ENCODE measurements at places on chromosomes 1 and 21.

DNA sequence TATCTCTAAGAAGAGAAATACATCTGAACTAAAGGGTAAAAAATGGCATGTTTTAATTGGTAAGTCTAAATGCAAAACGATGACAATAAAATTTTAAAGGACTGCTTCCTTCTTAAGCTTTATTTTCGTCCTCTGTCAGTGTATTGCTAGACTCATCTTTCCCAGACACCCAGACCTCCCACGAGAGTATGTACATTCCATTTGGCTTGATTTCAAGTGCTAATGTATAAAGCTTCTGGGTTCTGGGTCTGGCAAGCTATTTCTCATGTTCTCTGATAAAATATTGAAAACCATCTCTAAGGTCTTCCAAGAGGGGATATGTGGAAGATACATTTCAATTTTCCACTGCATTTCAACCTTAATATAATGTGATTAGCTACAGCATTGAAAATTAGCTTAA is 24.6 kb upstream of the SLC2A1 start:
- no peak for DNase-seq

DNA sequence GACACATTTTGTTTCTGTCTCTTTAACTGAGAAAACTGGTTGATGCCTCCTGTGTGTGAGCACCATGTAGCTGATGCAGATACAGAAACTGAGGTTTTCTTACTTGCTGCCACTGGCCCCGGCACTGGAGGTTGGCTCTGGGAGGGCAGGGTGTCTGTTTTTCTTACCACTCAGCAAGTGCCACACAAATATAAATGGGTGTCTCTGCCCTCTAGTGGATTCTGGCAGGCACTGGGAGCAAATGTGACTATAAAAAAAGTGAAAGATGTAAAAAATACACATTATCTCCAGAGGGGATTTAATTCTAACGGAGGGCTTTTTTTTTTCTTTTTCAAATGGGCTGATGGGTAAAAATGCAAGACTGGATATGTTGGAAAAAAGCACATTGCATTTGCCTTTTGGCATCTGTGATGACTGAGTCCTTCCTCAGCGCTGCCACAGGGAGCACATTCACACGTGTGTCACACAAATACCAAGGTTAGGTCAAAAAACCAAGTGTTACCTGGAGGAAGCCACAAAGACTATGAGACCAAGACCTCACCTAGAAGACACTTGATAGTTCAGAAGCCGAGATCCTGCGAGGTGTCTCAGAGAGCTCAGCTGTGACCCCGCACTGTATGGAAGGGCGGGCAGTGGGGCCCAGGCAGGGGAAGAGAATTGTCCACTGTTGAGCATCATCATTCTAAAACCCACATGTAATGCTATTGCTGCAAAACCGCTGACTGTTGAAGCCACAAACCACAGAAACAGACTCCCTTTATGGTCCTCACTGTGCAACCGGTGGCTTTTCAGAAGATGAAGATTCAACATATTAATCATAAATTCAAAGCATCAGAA is 18.9 kb downstream of the PGBD2 start:
- peak; percentile 62 for DNase-seq

DNA sequence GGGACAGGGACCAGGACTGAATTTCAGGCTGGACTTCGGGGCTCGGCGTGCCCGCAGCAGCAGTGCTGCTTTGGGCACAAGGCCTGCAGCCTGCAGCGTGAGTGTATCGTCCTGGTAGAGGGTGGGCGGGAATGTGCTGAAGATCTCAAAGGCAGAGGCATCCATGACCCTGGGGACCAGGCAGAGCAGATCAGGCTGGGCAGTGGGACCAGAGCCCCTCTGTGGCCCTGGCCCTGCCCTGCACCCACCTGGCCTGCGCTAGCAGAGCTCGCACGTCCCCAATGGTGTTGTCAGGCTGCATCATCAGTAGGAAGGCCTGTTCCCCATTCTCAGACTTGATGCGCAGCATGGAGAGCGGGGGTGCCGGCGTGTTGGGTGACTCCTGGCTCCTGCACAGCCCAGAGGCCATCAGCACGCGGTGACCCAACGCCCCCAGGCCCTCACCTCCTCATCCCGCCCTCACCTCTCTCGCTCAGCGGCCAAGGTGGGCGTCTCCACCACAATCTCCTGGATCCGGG is 2.6 kb downstream of the SH3BGRL3 start:
- no peak for DNase-seq

DNA sequence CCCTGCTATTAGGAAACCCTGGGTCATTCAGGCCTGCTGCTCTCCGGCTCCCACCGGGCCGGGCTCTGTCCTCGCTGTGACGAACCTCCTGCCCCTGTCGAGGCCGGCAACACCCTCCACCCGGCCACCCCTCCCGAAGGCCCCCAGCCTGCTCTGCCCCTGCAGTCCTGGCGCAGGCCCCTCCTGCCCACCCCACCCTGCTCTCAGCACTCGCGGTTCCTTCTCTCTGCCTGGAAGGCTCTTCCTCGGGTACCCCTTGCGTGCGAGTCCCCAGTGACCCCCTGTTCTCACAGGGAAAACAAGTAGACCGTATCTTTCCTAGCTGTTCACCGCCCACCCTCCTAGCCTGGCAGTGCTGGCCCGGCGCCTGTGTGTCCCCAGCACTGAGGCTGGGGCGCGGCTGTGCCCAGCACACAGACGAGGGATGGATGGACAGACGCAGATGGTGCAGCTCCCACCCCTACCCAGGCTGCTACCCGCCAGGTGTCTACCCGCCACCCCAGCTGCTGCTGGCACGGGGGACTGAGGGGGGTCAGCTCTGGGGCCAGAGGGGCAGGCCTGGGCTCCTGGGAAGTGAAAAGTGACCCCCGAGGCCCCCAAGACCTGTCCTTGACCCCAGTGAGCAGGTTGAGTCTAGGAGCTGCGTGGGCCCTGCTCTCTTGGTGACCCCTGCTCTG is 3.1 kb upstream of the VWA1 start:
- DNase-seq: no peak

DNA sequence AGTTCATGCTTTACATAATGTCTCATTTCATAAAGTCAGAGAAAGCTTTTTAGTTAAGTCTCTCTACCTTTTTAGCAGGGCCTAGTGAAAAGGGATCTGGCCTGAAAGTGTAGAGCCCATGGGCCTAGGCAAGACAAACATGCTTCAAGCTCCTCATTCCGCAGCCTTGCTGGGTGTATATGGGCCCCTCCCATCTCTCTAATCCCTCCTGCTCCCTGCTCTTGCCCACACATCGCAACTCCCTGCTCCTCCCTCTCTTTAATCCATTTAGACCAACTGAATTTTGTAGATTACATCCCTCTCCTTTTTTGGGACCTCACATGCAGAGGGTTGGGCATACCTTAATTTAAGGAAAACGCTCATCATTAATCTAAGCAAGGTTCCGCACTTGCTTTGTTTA is 42.3 kb upstream of the CCDC190 start:
- no peak for DNase-seq

GRCh38 chr1:3702990-3703728 is 49.1 kb upstream of the CCDC27 start:
- peak; percentile 47 for DNase-seq

GRCh38 chr21:35775778-35776544 is 284.4 kb downstream of the SETD4 start:
- no peak for DNase-seq

- no peak for DNase-seq
Observed at GRCh38 chr1:87989346-87989745, 660.7 kb downstream of the LMO4 start.

GRCh38 chr21:31098576-31099005 is 60.3 kb upstream of the KRTAP19-8 start:
- peak; percentile 72 for DNase-seq

DNA sequence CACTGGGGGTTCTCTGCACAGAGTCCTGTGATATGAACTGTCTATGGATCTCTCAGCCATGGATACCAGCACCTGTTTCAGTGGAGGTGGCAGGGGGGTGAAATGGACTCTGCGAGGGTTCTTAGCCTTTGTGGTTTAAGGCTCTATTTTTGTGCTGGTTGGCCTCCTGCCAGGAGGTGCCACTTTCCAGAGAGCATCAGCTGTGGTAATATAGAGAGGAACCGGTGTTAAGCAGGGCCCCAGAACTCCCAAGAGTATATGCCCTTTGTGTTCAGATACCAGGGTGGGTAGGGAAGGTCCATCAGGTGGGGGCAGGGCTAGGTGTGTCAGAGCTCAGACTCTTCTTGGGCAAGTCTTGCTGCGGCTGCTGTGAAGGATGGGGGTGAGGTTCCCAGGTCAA is 330.0 kb upstream of the PLD5 start:
- no peak for DNase-seq

GRCh38 chr1:54479841-54480524 is 68.0 kb upstream of the ACOT11 start:
- no peak for DNase-seq

DNA sequence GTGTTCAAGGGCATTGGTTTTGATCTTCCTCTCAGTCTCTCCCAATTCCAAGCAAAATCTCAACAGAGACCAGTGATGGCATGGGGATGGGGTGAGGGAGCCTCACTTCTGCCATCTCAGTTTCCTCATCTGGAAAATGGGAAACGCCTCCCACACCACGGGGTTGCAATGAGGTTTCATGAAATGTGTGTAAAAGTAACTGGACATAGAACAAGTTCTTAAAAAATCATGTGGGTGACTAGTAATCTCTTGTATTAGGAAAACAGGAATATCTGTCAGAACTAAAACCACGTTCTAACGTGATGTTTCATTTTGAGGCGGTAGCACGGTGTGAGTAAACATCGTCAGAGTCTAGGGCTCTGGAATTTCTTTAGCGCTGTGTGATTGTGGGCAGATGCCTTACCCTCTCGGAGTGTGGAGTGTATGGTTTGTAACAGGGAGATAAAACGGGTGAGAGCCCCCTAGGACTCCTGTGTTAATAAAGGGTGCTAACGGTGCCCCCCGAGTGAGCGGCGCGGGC is 55.5 kb upstream of the DNAJC6 start:
- no peak for DNase-seq

GRCh38 chr1:173362543-173362942 is 114.6 kb upstream of the PRDX6 start:
- DNase-seq: no peak

DNA sequence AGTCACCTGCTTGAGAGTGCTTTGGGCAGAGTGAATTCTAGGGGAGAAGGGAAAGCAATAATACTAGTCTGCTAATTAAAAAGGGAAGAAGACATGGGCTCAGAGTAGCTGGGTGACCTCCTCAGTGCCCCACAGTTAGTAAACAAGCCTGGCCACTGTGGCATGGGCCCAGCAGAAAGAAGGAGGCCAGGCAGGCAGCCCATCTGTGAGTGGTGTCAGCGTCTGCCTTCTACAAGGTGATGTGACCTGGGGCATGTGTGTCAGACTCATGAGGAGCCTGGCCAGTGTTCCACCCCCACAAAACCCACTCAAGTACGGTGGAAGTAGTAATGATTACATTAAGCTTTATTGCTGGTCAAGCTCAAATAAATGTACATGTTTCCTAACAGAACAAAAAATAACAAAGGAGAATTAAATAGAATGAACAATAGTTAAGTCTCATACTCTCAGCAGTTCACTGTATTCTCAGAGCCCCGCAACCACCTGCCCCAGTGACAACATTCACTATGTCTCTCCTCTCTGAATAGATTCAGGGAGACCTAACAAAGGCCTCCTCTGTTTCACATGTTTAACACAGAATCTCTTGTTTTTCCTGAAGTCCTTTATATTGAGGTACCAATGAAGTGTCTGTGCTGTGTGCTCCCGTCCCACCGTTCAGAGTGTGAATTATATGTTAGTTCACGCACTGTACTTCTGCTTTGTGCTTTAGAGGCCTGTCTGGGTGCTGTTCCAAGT is 32.5 kb downstream of the SLC22A15 start:
- no peak for DNase-seq

- DNase-seq: no peak
Observed at GRCh38 chr1:58123051-58123450, 423.5 kb downstream of the OMA1 start.

DNA sequence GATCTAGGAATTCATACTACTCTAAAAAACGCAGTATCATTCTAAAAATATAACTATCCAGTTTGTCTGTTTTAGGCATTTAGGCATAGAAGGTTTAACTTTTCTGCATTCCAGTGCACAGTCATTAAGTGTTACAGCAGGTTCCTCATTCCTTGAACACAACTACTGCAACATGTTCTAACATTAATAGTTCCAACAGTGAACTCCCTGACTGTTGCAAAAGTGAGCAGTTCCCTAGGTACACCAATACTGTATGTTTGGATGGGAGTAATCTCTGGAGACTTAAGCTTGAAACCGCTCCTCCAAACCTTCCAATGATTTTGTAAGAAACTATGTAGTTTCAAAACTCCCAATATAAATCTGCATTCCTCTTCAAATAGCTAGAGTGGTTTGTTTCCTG is 46.2 kb downstream of the UCHL5 start:
- peak; percentile 52 for DNase-seq

- DNase-seq: no peak
Observed at GRCh38 chr21:44858291-44858690, 15.2 kb downstream of the PTTG1IP start.

DNA sequence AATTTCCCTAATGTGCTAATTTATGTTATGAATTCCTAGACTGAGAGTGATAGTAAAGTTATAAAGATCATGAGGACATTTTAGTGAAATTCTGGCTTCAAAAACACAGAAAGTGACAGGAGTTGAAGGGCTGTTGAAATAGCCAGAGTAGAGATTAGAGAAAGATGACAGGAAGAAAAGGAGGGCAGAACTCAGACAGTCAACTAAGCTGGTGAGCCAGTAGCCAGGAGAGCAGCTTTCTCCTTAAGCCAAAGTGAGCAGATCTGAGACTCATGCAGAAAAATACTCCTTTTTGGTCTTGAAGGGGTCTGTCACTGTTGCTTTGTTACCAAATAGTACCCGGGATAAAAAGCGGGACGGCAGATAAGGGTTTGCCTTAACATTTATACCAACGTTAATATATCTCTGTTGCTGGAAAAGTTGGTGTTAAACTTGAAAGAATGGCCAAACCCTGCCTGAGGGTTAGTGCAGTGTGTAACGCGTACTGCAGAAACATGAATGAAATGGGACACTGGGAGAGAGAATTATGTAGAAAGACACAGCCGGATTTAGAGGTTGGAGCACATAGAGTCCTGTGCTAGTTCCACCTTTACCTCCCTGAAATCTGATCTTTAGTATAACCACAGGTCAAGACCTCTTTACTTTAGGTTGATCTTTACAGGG is 12.8 kb downstream of the AHCYL1 start:
- DNase-seq: no peak

- no peak for DNase-seq
Observed at GRCh38 chr1:51686450-51686849, 69.6 kb downstream of the OSBPL9 start.
